G401 (cell line): ENCODE measurements at places on chromosomes 7 and 10. TPM values are rescaled to one million over a fixed set of nuclear protein-coding genes. Genes with fewer than 3 reads are reported as not detected.

DNA sequence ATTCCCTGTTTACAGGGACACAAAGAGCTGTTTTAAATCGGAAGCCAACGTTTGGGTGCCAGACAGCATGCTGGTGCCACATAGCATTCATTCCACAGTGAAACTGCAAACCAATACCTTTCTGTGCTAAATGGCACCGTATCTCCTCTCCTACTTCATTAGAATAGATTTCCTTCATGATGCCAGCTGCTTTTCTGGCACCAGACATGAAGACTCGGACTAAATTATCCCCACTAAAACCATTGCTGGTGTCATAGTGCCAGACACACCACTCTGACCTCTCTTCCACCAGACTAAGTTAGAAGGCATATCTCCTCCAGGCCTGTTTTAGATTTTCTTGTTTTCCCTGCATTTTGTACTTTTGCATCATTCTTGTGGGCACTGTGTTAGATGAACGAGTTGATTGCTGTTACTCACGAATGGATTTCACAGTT lies 155.1 kb downstream of the ETV1 start:
- peak; percentile 66 for DNase-seq

- no peak for DNase-seq
These were observed 206.4 kb downstream of the KCNMA1 start for GRCh38 chr10:77431209-77431611.

The OR9A2 gene
- not detected in 2 replicates for total RNA-seq

GRCh38 chr7:39583539-39583938 lies 17.3 kb downstream of the YAE1 start:
- no peak for DNase-seq

GRCh38 chr10:6239213-6239991 lies 36.7 kb downstream of the PFKFB3 start:
- DNase-seq, result peak; percentile 14

The STEAP4 gene
- not detected in 2 replicates for total RNA-seq

GRCh38 chr7:75732764-75733630 lies 5.7 kb downstream of the HIP1 start:
- DNase-seq, result no peak

The SPDYE3 gene
- not detected in 2 replicates for total RNA-seq

DNA sequence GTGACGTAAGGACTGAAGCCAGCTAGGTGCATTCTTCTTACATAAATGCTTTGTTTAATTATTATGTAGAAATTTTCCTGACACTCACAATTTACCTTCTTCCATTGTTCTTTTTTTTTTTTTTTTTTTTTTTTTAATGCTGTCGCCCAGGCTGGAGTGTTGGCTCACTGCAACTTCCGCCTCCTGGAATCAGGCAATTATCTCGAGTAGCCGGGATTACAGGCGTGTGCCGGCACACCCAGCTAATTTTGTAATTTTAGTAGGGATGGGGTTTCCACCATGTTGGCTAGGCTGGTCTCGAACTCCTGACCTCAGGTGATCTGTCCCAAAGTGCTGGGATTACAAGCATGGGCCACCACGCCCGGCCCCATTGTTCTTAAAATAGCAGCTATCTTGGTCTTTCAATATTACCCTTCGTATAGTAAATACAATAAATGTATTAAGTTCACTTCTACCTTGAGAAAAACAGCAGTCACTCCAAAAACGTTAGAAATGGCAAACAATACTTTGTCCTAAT lies 32.1 kb downstream of the BZW2 start:
- DNase-seq, result no peak

DNA sequence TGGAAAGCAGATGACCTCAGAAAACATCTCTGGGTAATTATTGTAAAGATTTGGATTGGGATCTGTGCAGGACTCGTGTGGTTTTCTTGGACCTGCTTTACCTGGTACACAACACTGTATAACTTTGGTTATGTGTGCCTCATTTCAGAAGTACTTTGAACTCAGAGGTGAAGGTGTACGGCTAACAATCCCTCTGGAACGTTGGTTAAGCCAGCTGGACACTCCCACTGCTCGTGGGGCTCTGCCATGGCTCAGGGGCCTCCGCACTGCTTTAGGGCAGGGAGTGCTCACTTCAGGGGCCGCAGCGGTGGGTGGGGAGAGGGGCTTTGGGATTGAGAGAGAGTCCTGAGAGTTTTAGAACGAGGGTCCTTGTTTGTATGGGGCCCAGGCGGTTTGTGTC lies 13.5 kb downstream of the DYNC2I1 start:
- no peak for DNase-seq

DNA sequence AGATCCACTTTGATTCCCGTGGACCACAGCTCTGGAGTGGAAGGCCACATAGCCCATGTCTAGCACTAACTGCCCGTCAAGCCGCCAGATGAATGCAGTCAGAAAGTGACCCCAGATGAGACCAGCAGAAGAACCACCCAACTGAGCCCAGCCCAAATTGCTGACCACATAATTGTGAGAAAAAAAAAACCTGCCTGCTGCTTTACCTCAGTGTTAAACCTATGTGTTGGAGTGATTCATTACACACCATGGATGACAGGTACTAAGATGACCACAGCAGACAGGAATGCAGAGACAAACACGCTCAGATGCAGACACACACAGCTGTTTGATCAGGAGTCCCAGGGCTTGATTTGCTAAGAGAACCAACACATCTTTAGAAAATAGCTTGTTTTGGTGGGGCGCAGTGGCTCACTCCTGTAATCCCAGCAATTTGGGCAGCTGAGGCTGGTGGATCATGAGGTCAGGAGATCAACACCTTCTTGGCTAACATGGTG lies 168.1 kb upstream of the PPP2R2D start:
- DNase-seq, result no peak

The ST8SIA6 gene
- 0.64 TPM in 1 of 2 replicates, not detected in the other for total RNA-seq

DNA sequence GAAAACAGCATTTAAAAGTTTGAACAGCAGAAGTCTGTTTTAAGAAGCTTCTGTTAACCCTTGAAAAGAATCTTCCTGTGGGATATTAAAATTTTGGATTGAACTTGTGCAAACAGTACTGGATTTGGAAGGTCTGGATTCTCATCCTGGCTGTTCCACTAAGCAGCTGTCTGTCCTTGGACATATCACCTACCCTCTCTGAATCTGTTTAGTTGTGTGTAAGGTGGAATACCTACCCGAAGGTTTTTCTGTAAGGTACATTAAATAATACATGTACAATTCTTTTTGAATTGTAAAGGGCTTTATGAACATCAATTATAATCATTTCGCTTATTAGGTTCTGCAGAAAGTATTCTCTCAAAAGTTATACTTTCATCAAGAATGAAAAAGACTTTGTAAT lies 2.2 kb downstream of the PDCD4 start:
- peak; percentile 34 for DNase-seq

The CLRN3 gene
- not detected in 2 replicates for total RNA-seq

DNA sequence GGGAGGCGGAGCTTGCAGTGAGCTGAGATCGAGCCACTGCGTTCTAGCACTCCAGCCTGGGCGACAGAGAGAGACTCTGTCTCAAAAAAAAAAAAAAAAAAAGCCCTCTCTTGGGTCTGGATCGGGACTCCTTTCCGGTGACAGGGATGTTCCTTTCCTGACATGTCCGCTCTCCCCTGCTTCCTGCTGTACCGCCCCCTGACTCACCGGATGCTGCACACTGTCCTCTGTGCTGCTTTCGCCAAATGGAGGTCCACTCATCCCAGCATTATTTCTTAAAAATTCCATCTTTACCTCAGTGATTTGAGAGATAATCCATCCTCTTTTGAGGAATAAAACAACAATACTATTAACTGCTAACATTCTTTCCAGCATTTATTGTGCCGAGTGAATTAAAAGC lies 113.8 kb upstream of the EEPD1 start:
- DNase-seq, result no peak

DNA sequence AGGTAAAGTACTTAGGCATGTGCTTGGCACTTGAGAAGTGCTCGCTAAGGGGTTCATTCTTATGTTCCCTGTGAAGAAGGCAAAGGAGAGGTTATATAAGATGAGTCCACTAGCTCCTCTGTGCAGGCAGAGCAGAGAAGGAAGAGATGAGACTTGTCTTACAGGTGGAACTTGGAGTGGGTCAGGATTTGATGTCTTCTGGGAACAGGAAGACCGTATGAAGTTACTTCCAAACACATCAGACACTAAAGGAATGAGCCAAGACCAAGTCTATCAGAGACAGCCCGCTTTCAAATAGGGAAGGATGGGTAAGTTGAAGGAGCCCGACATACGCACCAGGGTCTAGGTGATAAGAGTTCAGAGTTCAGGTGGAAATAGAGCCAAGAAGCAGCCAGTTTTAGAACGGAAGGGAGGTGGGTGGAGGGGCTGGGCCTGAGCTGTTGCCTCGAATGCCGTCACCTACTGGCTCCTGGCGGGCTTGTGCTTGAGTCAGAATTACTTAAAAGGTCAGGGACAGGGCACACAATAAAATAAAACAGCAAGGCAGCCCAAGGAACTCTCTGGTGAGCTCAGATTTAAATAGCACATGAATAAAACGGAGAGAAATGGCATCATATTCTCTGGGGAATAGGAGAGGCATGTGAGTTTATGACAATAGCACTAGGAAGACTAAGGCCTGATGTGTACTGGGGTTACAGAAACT lies 56.1 kb upstream of the GRB10 start:
- no peak for DNase-seq

The IMMP2L gene
- total RNA-seq, result 22.9 and 28.7 TPM in 2 replicates

DNA sequence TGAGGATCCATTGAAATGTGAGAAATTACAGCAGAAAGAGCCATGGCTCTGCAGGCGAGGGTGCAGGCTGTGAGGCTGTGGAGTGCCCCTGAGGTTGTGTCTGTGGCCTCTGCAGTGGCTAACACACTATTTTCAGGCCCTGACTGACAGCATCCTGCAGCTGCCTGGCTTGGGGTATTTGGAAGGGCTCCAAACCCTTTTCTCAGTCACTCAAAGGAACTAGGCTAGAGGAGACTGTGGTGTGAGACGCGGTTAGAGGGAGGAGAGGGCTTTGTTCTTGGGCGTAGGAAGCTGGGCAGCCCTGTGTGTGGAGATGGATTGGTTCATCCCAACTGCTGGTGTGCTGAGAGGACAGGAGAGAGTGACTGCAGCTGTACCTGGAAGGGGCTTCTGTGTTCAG lies 134.9 kb downstream of the RAMP3 start:
- DNase-seq, result peak; percentile 8

DNA sequence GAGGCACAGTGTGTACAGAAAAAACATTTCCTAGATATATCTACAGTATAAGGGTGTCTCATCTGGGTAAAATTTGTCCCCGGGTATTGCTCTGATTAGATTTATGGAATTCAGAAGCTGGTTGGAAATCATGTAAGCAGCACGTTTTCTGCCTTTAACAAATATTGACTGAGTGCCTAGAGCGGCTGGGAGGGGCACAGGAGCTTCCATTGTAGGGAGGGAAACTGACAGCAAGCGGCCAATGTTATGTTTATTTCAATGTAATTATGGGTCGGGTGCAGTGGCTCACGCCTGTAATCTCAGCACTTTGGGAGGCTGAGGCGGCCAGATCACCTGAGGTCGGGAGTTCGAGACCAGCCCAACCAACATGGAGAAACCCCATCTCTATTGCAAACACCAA lies 4.4 kb upstream of the RFC2 start:
- no peak for DNase-seq
